Activated CD4-positive, alpha-beta T cell treated with anti-CD3 and anti-CD28 coated beads for 48 hours (primary cell): ENCODE measurements at places on chromosomes 2 and 18.

DNA sequence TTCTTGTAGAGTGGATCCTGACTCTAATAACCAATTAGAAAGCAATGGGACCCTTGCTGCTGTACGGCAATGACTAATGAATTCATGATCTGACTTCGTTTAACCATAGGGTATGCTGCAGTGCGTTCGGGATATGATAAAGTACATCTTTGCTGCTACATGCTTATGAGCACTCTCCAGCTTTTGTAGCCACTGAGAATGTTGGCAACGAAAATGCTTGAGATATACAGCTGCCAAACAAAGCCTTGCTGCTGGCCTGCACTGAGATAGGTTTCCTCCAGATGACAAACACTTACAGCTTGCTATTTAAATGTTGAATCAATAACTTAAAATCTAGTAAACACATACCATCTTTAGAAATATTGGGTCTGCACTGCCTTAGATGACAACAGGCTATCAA, 372.4 kb upstream of the SLC8A1 start:
- DNase-seq = no peak

- no peak for DNase-seq
These were observed 62.0 kb downstream of the RPL31 start for GRCh38 chr2:101064125-101064502.

DNA sequence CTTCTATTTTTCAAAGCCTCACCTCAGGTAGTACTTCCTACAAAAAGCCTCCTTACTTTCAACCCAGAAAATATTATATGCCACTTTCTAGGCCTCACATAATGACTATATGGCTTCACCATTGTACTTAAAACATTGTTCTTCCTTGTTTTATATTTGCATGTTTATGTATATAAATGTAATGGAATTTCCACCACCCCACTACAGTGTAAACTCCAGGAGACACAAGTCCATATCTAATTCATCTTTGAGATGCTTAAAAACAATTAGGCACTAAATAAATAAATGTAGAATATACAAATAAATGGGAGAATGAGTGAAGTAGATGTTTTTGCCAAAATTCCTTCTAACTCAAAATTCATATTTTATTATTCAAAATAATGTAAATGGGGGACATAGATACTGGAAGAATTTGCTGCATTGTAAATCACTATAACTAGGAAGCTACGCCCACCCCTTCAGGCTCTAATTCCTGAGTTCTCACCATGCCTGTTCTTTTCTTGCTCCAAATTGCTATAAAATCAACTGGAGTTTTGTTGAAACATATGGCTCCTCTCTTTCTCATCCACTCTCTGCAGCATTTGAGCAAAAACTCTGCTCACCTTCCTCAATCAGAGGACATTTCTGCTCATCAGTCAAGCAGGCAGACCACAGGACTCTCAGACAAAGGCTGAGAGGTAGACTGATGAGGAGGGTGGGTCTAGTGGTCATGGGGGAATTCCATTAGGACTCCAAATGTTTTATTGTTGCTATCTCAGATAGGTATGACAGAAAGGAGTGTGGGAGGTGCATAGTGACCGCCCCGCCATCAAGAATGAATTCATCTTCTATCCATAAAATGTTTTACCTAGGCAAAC, 243.0 kb downstream of the HNMT start:
- no peak for DNase-seq

GRCh38 chr2:43105586-43106558, 120.5 kb downstream of the ZFP36L2 start:
- no peak for DNase-seq

- DNase-seq = no peak
These were observed 200.9 kb upstream of the EPAS1 start for GRCh38 chr2:46096260-46096659.

GRCh38 chr2:143776526-143777297, 647.5 kb downstream of the ARHGAP15 start:
- no peak for DNase-seq

DNA sequence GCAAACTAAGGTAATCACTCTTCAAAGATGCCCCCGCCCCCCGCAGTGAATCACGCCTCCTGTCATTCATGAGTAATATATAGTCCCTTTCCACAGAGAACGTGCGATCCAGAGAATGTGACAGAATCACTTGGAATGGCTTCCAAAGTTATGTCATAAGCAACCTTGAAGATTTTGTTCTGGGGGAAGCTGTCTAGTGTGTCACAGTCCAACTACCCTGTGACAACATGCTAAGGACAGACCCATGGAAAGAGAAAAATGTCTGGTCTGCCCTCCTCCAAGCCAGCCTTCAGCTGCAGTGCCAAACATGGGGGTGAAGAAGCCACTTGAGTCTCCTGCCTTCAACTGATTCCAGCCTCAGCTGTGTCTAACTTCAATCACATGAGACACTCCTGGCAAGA, 259.1 kb downstream of the SS18 start:
- DNase-seq = no peak

- no peak for DNase-seq
These were observed 494.8 kb upstream of the SLC39A10 start for GRCh38 chr2:195162194-195162593.

DNA sequence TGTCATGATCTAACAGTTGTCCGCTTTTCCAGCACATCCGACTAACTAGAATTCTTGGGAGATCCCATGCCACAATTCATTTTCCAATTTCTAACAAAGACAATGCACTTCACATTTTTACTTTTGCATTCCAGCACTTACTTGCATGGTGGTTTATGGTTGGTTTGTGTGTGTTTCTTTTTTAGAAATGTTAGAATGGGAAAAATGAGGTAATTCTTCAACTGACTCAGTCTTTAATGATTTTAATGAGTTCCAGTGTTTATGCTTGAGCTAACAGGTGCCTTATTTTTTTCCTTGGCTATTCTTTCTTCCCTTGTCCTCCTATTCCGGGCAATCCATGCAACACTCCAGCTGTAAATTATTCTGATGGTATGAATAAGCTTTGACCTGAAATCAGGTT, 46.4 kb downstream of the SLC8A1 start:
- DNase-seq = no peak

DNA sequence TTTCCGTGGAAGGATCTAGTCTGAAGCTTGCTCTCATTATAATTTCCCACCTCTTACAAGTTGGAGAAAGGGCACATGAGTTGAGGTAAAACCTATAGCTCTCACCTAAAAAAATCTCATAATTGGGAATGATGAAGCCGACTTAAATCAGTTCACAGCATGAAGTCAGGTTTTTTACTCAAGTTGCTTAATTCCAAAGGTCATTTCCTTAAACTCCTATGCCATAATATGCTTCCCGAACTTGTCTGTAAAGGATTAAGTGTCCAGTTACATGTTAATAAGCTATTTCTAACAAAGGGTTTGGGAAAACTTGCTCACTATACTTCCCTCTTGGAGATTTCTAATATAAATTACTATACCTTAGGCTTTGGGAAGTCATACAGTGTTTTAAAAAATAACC, 481.2 kb downstream of the NUP35 start:
- no peak for DNase-seq

- no peak for DNase-seq
These were observed 14.6 kb downstream of the ZNF396 start for GRCh38 chr18:35362531-35362930.

- DNase-seq = no peak
These were observed 90.0 kb downstream of the COMMD1 start for GRCh38 chr2:61995515-61995914.

DNA sequence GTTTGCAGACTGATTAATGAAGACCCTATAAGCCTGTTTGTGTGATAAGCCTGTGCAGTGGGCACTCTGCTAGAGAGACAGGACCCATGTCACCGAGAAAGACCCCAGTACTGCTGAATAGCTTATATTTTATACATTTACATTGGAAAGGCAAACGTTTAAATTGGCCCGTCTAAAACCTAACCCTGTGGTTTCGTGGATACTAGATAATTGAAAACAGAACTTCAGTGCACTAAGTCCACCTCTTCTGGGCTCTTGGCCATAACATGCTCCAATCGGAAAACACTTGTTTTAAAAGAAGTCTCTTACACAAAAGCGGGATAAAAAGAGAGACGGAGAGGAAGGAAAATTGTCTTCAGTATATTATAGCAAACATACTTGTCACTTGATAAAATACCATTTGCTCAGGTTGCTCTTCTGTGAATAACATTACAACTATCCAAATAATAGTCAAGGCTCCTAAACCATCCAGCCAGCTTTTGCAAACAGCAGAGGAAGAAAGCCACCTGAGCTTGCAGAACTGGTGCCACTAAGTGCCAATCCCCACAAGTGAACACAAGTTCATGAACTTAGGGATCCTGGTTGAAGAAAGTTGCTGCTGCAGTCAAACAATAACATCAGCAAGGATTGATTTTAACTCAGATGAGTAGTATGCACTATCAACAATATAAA, 218.4 kb upstream of the FN1 start:
- no peak for DNase-seq

DNA sequence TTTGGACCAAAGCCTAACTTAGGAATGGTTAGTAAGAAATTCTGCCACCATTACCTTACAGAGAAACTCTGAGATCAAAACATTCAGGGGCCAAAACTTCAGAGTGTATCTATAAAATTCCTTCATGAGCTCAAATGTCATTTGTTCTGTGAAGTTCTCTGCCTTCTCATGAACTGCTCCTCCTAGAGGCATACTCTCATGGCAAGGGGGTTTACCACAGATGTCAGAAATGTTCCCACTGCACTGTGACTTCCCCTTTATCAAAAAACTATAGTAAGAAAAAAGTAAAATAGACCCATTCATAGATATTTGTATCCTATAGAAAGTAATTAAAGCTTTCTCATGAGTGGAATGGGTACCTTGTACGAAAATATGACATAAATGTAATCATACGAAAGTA, 68.5 kb downstream of the USP40 start:
- DNase-seq = no peak

DNA sequence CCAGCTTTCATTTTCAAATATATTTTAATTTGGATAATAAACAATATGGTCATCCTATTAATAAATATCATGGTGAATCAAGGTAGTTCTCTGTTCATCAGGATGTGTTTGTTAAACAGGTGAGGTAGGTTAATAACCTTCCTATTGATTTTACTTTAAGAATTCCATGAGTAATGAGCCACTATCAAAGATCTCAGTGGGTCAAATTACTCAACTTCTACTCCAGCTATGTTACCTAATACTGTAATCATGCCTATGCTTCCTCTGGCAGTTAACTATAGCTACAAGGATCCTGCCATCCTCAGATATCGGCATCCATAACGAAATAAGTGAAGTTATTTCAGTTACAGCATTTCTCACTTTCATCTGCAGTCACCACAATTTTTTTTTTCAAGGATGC, 289.6 kb upstream of the SLC8A1 start:
- DNase-seq = no peak

DNA sequence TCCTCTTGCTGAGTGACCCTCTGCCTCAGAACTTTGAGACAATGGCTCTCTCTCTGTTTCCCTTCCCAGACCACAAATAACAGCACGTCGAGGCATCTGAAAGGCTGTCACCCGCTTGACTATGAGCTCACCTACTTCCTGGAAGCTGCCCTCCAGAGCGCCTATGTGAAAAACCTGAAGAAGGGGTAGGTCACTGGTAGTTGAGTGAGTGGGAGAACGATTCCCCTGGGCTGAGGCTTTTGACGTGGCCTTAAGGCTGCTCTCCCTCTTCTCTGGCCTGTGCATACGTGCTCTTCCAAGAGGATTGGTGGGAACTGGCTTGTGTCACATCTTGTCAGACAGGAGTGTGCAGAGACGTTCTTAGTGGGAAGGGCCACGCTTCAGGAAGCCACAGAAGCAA, 63.1 kb upstream of the MCFD2 start:
- peak; percentile 36 for DNase-seq

GRCh38 chr2:12177455-12178288, 431.2 kb downstream of the LPIN1 start:
- DNase-seq = no peak

- DNase-seq = no peak
These were observed 348.7 kb upstream of the GALNT5 start for GRCh38 chr2:156908825-156909224.

DNA sequence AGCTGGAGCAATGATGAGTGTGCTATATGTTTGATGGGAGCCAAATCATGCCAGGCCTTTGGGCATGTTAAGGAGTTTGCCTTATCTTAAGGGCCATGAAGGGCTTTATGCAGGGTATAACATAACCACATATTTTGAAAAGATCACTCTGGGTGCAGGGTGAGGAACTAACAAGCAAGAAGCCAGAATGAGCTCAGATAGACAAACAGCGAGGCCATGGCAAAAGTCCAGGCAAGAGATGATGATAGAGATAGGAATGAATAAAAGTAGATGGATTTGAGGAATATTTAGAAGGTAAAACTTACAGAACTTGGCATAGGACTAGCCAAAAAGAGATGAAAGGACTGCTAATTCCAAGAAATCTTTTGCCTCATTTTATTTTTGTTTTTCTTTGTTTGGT, 6.7 kb downstream of the GALNT3 start:
- DNase-seq = no peak

GRCh38 chr2:127084611-127085316, 22.2 kb downstream of the BIN1 start:
- DNase-seq = peak; percentile 43

DNA sequence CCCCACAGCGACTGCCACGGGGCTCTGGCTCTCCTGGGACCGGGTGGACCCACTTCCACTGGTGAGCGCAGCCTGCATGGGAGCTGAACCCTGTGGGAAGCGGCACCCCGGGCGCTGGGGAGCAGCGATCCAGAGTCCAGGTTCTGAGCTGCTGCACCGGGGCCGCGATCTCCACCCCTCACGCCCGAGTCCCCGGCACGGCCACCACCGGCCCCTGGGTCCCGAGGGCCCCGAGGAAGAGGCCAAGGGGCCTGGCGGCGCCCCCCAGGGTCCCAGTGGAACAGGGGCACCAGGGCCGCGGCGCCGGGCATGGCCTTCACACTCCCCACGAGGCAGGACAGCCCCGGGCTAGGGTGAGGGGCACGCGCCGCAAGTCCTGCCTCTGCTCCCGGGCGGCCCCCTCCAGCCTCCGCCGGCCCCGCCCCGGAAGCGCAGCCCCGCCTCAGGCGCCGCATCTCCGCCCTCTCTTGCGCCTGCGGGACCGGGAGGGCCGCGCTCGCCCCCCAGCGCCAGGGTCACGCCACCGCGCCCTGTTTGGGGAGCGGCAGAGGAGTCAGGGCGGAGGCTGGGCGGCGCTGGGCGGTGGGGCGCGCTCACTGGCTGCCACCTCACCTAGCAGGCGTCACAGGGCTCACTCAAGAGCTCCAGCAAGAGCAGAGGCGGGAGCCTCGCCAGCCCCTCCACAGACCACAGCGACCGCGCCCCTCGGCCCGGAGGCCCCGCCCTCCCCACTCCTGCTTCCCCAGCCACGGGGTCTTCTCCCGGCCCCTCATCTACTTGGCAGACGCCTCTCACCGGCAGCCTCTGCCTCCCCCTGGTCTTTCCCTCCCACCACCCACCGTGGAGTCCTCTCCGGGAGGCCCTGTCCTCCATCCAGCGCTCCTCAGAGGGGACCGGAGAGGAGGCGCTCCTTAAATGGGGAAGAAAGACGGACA, 26.8 kb downstream of the THAP4 start:
- DNase-seq = peak; percentile 94

- DNase-seq = no peak
These were observed 4.8 kb downstream of the DHRS9 start for GRCh38 chr2:169073963-169074751.

GRCh38 chr18:79935499-79935898, 16.0 kb downstream of the SLC66A2 start:
- DNase-seq = no peak

GRCh38 chr2:183490489-183490888, 366.2 kb downstream of the NUP35 start:
- DNase-seq = no peak
